ENCODE measurements at places on chromosomes 1 and 21.
A peak's percentile ranks its signal among the peaks of the same experiment; 100 is the strongest.

- no peak for DNase-seq
Observed at GRCh38 chr1:42961312-42962091, 2.8 kb upstream of the SLC2A1 start.

- DNase-seq = no peak
Observed at GRCh38 chr1:160904783-160905616, 20.0 kb upstream of the ITLN1 start.

DNA sequence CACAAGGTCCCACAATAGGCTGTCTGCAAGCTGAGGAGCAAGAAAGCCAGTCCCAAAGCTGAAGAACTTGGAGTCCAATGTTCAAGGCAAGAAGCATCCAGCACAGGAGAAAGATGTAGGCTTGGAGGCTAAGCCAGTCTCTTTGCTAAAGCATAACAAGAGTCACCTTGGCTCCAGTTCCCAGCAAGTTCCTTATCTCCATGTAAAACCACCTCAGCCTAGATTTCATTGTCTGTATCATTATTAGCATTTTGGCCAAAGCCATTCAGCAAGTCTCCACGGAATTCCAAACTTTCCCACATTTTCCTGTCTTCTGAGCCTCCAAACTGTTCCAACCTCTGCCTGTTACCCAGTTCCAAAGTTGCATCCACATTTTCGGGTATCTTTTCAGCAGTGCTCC lies 36.9 kb downstream of the PIGM start:
- DNase-seq = no peak

DNA sequence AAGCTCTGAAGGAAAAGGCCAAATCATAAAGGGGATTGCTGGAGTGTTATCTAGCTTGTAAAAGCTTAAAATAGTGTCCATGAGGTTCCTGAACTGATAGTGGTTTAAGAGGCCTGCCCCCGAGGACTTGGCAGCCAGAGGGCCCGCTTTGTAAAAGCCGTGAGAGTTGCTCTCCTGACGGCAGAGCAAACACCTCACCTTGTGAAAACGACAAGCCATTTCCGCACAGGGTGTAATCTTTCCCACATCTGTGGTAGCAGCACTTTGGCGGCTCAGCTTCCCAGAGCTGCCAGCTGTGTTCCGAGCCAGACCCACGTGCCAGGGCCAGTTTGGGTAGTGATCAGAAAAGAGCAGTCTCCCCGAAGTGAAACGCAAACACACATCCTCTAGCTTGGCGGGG lies 37.0 kb downstream of the SERBP1 start:
- DNase-seq = no peak

GRCh38 chr1:58726581-58726980 lies 26.7 kb upstream of the MYSM1 start:
- DNase-seq = no peak

DNA sequence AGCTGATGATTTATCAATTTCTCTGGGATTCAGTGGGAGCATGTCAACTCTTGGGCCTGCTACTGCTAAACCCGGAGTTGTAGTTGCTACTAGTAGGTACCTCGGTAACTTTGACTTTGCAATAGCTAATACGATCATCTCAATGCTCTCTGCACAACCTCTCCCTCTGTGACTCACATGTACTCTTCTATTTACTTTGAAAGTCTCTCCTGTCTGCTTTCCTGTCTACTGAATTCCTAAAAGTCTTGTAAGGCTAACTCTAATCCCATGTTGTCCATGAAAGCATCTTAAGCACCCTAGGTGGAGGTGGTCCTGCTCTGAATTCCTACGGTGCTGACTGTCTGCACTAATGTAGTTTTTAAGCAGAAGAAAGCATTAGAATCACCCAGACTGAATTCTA lies 29.3 kb downstream of the SLC9C2 start:
- no peak for DNase-seq

DNA sequence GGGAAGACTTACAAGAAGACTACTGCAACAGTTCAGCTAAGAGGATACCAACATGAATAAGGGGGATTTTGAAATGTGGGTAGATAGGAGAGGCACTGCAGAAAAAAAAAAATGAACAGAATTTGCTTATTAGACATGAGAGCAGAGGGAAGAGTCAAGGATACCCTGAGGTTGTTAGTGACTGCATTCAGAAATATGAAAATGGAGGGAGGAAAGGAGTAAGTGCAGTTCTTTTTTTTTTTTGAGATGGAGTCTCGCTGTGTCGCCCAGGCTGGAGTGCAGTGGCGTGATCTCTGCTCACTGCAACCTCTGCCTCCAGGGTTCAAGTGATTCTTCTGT lies 23.3 kb downstream of the INPP5B start:
- DNase-seq = no peak

GRCh38 chr1:99673315-99673714 lies 27.4 kb downstream of the PALMD start:
- DNase-seq = no peak

GRCh38 chr1:107993920-107994319 lies 28.9 kb upstream of the VAV3 start:
- no peak for DNase-seq

DNA sequence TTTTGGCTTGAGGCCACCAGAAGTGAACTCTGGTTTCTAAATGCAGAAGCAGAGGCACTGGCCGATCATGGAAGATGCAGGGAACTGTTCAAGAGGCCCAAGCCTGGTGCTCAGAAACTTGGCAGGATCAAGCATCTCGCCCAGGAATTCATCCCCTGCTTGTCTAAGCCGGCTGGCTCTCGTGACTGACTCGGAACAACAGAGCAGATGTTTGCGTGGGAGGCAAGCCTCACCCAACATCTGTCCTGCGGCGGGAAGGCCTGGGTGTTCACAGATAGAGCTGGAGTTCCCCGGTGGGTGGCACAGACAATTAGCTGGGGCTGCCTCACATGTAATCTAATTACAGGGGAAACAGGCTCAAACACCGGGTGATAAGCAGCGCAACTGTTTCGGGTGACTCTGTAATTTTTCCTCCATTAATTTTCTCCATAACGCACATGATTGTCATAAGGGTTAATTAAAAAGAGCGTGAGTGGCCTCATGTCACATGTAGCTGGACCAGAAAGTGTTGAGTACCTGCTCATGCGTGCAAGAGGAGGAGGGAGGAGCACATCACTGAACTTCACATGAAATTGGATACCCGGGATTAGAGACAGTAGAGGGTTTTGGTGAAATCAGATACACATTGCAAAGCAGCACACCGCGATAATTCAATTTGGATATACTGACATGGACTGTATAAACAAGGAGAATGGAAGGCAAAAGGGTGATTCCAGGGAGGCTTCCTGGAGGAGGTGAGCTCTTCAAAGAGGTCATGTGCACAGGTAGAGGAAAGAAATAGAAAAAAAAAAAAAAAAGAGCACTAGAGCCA lies 180.0 kb downstream of the ETS2 start:
- peak; percentile 66 for DNase-seq

GRCh38 chr21:45258466-45258865 lies 29.2 kb downstream of the POFUT2 start:
- no peak for DNase-seq

DNA sequence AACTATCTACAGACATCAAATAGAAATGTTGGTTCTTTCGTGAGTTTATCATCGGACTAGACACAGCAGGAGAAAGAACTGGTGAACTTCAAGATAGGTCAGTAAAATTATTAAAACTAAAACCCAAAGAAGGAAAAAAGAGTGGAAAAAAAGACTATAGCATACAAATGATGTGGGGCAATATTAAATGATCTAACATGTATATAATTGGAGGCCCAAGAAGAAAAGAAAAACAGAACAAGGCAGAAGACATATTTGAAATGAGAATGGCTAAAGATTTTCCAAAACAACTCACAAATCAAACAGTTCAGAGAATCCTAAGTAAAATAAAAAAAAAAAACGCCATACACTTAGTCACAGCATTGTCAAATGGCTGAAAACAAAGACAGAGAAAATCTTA lies 101.8 kb downstream of the PCNX2 start:
- no peak for DNase-seq

- DNase-seq = no peak
Observed at GRCh38 chr1:3625151-3625907, 514 bp downstream of the TPRG1L start.

DNA sequence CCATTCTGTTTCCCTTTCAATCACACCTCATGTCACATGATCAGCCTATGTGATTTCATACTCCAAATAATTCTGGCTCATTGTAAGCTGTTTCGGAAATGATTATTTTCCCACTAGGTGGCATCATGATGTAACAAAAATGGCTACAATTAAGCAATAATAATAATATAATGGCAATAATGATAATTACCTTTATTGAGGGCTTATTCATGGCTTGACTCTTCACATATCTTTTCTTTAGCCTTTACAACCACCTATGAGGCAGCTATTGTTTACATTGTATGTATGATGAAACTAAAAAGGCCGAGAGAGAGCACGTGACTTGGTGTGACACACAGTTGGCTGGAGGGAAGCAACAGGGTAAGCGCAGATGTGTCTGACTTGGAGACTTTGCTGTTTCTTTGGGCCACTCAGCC lies 12.5 kb upstream of the KPRP start:
- no peak for DNase-seq

DNA sequence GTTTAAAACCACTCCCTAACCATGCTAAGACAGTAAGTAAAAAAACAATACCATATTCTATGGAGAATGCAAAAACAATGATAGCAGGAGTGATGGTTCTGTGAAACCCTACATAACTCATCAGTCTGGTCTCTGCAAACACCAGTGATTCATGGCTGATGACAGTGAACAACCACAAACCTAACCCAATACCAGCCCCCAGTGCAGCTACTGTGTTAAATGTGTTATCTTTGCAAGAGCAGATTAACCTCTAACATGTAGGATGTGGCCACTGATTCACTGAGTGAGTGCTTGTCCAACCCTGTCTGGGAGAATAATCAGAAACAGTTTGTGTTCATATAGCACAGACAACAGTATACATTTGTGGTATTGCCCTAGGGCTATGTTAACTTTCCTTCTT lies 100.2 kb upstream of the COG2 start:
- DNase-seq = peak; percentile 37

- DNase-seq = no peak
Observed at GRCh38 chr1:186605762-186606350, 74.4 kb downstream of the PTGS2 start.

DNA sequence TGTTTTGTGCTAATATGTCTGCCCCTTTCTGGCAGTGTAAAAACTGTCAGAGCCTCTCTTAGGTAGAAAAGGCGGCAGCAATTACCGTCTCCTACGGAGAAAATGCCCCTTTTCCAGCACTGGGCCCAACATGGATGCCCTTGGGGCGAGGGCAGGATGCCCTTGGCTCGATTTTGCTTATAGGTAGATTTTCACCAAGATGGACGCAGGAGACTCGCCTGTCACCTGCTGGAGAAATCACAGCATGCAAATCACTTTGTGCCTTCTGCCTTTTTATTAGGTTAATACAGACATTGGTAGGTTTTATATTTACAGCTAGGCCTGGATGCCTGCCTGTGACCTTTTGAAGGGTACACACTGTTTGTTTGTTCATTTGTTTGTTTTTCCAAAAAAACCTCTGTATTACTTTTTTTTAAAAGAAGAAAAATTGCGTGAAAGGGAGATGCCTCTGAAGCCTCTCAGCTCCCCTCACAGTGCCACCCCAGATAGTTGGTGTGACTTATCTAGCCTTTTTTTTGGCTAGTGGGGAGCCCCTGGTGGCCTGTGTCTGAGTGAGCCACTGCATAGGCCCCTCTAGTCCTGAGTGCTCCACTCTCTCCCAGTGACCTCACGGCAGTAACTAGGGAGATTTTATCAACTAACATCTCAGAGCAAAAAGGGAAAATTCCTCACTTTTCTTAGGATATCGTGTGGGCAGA lies 2.5 kb downstream of the ATP1B1 start:
- no peak for DNase-seq

GRCh38 chr21:33199516-33200217 lies 30.1 kb upstream of the IFNAR2 start:
- peak; percentile 65 for DNase-seq

DNA sequence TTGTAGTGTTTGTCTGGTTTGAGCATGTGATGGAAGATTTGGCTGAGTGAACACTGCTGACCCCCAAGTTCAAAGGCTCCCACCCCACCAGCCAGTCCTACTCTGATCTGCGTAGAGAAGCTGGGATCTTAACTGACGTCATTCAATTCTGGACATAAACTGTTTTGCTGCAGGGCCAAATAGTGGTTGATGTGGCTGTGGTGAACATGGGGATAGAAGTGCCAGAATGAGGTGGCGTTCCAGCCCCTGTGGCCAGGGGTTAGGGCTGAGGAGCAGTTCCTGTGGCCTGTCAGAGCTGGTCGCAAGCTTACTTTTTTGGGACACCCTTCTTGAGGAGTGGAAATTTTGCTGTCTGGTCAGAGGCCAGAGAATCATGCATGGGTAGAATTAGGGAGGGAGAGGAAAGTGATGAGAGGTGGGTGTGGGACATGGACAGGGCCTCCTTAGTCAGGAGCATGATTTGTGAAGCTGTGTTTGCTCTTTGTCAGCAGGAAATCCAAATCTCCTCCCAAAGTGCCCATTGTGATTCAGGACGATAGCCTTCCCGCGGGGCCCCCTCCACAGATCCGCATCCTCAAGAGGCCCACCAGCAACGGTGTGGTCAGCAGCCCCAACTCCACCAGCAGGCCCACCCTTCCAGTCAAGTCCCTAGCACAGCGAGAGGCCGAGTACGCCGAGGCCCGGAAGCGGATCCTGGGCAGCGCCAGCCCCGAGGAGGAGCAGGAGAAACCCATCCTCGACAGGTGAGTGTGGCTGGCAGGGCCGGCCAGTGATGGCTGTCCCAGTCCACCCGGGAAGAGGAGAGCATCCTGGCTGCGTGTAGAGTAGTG lies 25.9 kb downstream of the SZRD1 start:
- DNase-seq = no peak

DNA sequence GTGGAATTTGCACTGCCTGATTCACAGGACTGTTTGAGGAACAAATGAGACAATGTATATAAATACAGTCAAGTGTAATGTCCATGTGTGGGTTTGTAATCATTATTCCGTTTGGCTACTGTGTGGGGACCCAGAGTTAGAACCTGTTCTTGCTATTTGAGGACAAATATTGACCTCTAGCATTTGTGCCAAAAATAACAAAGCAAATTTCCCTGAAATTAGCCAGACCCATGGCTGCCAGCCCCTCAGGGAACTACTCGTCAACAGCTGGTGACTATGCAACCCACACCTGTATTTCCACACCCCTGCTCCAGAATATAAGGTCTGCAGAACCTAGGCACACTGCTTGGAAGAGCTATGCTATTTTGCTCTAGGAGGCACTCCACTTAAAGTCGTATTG lies 70.7 kb downstream of the KCNJ6 start:
- DNase-seq = no peak

DNA sequence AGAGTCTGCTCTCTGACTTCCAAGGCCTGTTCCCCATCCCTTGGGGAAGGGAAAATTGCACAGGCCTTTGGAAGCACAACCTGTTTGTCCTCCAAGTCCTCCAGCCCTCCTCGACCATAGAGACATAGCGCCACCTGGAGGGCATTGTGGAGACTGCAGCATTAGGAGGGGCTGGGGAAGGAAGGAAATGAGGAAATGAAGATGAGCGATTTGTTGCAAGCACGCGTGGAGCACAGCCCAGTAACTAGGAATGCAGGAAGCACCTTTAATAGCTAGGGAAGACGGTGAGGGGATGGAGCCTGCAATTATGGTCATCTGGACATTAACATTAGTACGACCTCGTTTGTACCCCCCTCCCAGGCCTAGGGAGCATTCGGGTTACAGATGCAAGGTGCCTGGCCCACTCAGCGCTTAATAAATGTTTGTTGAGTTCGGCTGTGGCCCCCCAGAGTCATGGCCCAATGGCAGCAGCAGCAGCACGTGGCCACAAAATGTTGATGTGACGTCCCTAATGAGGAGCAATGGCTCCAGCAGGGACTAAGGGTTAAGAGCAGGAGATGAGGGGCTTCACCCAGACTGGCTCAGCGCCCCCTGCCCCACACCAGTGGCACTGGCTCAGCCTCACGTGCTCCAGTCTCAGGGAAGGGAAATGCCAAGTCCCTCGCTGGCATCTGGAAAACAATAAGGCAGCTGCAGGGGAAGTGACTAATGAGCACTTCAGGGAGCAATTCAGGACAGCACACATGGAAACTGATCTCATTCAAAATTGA lies 8.0 kb upstream of the CAMK2N1 start:
- peak; percentile 46 for DNase-seq

Measured in stimulated activated CD8-positive, alpha-beta memory T cell treated with anti-CD3 and anti-CD28 coated beads, Interleukin-7, amount 100 ng/mL, for 48 hours (primary cell).